ENCODE measurements at places on chromosomes 11 and 22.

- DNase-seq, result no peak
Measured at GRCh38 chr11:67277231-67277961, 11.1 kb downstream of the GRK2 start.

- DNase-seq, result no peak
Measured at GRCh38 chr11:79428406-79428805, 12.4 kb downstream of the TENM4 start.

- DNase-seq, result no peak
Measured at GRCh38 chr11:94279996-94280395, 24.4 kb upstream of the IZUMO1R start.

GRCh38 chr11:73652856-73653559 lies 6.6 kb downstream of the PLEKHB1 start:
- DNase-seq, result no peak

DNA sequence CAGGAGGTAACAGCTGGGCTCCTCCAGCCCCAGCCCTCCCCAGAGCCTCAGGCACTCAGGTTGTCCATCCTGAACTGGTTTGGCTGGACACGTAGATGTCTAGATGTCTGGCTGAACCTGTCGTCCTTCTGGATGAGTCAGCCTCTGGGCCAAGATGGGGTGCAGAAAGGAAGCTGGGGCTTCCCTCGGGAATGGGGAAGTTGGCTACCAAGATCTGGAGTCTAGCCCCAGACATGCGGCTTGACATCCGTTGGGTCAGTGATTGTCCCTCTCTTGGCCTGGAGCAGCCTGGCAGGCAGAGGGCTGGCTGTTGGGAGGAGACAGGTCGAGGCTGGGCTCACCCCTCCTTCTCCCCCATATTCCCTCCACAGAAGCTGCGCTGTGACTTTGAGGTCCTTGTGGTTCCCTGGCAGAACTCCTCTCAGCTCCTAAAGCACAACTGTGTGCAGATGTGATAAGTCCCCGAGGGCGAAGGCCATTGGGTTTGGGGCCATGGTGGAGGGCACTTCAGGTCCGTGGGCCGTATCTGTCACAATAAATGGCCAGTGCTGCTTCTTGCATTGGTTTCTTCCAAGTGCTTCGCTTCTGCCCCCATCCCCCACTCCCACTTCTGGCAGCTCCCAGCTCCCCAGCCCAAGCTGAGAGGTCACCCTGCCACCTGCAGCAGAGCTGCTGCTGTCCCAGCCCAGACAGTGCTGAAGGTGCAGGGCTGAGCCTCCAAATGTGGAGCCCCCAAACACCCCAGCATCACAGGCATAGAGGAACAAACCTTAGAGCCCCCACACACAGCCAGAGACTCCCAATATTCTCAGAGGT lies 1.3 kb downstream of the CST6 start:
- no peak for DNase-seq
